ENCODE measurements at places on chromosomes 2 and 18.

DNA sequence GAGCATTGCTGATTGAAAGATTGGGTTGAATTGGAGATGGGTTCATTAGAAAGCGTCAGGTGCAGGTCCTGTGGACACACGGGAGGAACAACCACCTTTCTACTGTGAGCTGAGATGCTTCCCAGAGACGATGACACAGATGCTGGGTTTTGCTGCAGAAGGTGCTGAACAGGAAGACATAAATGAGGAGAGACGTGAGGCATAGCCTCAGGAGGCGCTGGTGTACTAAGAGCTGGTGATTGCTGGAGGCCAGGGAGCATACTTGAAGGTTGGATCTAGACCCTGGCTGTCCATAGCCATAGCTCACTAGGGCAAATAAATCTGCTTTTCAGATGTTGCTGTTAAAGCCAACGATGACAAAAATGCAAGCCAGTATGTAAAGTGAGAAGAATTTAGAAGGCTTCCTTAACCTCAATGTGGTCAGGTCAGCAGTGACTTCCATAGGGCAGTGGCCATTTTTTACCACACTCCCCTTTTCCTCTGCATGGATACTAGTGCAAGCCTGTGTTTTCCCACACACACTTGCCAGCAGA, 153.7 kb downstream of the SOX11 start:
- no peak for DNase-seq

- no peak for DNase-seq
These were observed 139.6 kb downstream of the SH3BP4 start for GRCh38 chr2:235091421-235091820.

DNA sequence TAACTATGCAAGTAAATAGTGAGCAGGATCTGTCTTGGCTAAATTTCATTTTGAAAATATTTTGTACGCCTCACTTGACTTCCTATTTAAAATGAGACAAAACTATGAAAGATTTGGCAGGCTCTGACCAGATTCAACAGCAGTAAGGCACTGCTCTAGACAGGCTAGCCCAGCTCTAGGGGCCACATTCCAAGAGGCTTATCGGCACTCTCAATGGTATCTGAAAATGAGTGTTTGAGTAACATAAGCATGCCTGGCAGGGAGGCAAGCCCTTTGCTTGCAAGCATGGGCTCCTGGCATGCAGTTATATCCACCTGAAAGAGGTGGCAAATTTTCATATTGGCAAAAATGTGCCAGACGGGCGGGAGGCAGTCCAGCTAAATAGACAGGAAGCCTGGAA, 10.5 kb downstream of the CAPN13 start:
- no peak for DNase-seq

GRCh38 chr2:194424683-194425209, 1232.3 kb upstream of the SLC39A10 start:
- DNase-seq: no peak

DNA sequence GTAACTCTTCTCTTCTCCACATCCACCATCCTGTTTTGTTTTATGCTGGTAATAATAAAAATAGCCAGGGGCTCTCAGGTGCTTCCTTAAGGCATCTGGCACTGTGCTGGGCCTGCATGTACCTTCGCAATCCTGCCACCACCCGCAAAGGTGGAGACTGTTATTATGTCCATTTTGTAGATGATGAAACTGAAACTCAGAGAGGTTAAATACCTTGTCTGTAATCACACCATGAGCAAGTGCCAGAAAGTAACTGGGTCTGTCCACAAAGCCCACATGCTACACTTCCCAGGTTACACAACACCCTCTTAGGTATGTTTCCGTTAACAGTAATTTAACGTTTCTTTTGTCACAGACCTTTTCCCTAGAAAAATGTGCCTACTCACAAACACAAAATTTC, 27.0 kb downstream of the NRP2 start:
- DNase-seq: no peak

GRCh38 chr18:5175378-5175777, 21.7 kb downstream of the AKAIN1 start:
- no peak for DNase-seq

Data from effector memory CD4-positive, alpha-beta T cell (primary cell).